H4 (cell line): ENCODE measurements at places on chromosomes 2 and 18. TPM values are rescaled to one million over a fixed set of nuclear protein-coding genes. Genes with fewer than 3 reads are reported as not detected.

GRCh38 chr18:61076986-61077385 lies 256.2 kb upstream of the CDH20 start:
- DNase-seq: no peak

DNA sequence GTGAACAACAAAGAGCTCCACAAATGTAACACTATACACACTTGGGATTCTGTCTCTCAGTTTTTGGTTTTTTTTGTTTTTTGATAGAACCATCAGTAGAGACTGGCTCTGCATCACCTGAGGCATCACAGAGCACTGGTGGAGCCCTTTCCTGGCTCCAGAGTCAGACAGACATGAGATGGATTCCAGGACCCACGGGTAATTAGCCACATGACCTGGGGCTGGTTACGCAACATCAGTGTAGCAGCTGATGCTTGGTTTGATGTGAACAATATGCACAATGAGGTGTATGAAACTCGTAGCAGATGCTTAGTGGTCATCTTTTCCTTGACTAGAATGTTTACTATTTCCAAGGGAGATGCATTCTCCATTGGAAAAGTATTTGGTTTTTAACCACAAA lies 40.7 kb downstream of the CMPK2 start:
- DNase-seq: peak; percentile 34

- no peak for DNase-seq
Measured at GRCh38 chr2:23361152-23361551, 23.8 kb upstream of the KLHL29 start.

AFF3 gene
- 0.21 and 0.37 TPM in 2 replicates for total RNA-seq

FASTKD1 gene
- 20.6 and 27.7 TPM in 2 replicates for total RNA-seq
